DMS79 treated with DMSO at 0.1 percent for 48 hours (cell line): ENCODE measurements at places on chromosomes 2 and 18.
A peak's percentile ranks its signal among the peaks of the same experiment; 100 is the strongest.

- no peak for DNase-seq
Observed at GRCh38 chr2:12764075-12764730, 47.5 kb downstream of the TRIB2 start.

DNA sequence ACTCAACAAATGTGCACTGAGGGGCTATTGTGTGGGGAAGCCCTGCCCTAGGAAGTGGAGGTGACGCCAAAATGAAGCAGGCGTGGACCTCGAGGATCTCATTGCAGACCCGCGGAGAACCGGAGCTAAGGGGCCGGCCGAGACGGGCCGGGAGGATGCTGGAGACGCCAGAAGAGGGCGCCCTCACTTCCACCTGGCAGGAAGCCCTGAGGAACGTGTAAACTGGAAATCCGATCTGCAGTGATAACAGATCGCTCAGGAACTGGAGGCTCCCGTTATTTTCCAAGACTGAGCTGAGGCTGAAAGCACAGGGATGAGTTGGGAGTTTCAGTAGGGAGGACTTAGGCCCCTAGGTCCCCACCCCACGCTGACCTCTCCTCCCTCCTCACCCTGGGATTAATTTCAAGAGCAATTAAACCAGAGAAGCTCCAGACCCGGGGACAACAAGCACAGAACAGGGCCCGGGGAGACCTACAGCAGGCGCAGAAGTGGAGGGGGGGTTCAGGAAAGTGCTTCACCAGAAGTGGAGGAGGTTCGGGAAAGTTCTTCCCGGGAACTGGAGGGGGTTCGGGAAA, 7.7 kb upstream of the COL6A3 start:
- DNase-seq, result peak; percentile 7

DNA sequence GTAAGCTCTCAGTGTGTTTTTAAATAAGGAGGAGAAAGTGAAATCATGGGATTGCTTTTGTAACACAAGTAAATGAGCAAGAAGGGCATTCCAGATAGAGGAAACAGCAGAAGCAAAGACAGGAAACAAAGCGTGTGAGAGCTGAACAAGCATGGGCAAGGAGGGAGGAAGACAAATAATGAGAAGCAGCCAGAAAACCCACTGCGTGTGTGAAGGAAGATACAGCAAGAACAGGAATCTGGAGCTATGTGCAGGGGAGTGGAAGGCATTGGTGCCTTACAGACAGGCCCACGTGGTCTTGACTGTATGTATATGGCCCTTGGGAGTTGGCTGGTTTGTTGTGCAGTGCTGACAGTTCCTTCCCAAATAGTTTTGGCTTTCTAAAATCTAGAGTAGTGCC, 88.6 kb downstream of the AAK1 start:
- DNase-seq, result no peak

- no peak for DNase-seq
Observed at GRCh38 chr18:75407468-75408437, 19.8 kb downstream of the SMIM21 start.

GRCh38 chr2:218125626-218126080, at the start of gene CXCR2:
TSS of gene CXCR2 (plus strand) at chr2:218126028. CDS start at chr2:218134802, 8,774 bp downstream.
- DNase-seq, result no peak

GRCh38 chr2:147398996-147399395, 445.8 kb upstream of the ACVR2A start:
- no peak for DNase-seq
